Memory B cell (primary cell): ENCODE measurements at places on chromosomes 7 and 10.

DNA sequence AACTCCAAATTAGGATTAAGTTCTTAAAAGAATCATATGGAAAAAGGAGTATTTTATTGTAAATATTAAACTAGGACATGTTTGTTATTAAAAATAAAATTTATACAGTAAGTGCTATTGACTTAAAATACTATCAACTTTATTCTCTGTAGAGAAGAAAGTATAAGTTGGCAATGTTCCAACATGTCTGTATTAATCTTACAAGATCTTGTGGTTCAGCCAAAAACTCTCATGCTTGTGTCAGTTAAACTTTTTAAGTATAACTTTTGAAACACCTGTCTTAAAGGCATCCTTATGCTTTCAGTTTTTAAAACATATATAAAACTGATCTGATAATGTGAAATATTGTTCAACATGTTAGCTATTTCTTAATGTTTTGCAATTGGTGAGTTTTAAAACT lies 160.7 kb downstream of the ZEB1 start:
- no peak for DNase-seq

DNA sequence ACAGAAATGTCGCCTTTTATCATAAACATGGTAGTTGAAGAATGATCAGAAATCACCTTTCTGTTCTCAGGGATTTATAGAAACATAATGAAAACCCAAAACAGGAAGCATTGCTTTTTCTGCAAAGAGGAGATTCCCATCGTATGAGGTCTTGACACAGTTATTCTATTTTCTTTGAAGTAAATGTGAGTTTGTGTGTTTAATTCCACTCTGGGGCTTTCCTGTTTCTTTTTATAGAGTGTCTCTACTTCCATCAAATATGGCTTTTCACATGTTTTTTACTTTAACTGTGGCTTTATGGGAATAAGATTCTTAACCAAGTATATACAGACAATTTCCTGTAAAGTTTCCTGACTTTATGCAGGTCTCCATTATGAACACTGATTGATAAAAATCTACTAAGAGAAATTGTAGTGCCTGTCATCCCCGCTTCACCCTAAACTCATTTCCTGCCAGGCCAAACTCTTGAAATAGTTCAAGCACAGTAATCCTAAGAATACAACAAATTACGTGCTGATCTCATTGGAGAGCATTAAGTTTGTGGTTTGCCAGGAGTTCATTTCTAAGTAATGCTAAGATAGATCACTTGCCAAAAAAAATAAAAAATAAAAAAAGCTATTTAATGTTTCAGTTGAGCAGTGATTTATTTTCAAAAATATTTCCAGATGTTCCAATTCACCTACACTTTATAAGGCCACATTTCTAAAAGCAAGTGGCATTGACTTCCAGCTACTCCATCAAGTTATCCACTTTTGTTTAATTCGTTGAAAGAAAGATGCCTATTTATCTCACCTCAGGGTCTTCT lies 52.2 kb upstream of the SEC61G start:
- DNase-seq: no peak

GRCh38 chr7:106017657-106018056 lies 54.6 kb downstream of the CDHR3 start:
- DNase-seq: no peak

- DNase-seq: no peak
Observed at GRCh38 chr7:76060842-76061241, 12.9 kb downstream of the MDH2 start.

DNA sequence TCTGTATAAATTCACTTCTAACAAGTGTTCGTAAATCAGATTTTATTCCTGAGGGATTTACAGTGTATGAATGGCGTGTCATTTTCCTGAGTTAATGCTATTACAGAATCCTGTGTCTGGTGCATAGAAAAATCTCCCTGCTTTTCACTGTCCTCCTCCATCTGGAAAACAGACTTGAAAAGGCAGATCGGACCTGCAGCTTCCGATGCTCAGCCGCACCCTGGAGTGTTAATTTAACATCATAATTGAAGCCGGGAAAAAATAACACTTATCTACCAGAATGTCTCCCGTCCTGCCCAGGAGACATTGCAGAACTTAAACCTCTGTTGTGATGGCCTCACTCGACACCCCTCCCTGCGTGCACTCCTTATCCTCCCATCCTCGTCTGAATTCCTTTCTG lies 442.1 kb upstream of the FOXK1 start:
- DNase-seq: no peak

DNA sequence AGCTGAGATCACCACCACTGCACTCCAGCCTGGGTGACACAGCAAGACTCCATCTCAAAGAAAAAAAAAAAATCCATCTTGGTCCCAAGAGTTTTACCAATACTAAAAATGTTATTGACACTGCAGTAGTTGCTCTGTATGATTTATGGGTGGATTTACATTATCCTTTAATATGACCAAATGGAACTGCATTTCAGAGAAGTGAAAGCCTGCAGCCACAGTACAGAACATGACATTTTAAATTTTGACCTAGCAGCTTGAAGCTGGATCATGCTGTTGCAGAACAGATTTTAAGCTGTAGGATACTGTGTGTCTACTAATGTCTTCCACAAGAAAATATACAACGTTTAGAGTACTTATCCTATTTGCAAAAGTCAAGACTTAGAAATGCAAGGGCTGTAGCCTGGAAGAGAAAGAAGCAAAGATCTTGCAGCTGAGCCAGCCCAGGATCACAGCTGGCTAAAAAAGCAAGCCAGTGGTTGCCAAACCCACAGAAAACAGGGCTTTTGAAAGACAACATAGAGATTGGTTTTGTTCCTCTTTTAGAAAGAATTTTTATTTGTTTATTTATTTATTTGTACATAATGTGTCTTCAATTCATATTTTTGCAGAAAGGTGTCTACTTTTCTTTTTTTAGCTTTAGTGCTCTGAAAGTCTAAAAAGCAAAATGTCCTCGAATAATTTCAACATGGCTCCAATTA lies 55.2 kb upstream of the WNT16 start:
- DNase-seq: no peak

DNA sequence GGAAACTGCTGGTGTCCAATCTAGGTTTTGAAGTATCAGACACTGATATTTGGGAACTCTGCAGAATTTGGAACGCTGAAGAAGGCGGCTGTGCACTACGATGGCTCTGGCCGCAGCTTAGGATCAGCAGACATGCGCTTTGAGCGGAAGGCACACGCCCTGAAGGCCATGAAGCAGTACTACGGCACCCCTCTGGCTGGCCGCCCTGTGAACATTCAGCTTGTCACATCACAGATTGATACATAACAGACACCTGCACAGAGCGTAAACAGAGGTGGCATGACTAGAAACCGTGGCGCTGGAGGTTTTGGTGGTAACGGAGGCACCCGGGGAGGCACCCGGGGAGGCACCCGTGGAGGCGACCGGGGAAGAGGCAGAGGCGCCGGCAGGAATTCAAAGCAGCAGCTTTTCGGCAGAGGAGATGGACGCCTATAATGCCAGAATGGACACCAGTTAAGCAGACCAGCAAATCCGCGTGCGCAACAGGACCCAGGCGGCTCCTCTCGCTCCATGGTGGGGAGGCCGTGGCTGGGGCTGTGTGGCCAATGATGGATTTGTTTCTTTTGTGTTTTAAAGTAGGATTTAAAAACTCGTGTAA lies 22.2 kb upstream of the CCL24 start:
- no peak for DNase-seq

DNA sequence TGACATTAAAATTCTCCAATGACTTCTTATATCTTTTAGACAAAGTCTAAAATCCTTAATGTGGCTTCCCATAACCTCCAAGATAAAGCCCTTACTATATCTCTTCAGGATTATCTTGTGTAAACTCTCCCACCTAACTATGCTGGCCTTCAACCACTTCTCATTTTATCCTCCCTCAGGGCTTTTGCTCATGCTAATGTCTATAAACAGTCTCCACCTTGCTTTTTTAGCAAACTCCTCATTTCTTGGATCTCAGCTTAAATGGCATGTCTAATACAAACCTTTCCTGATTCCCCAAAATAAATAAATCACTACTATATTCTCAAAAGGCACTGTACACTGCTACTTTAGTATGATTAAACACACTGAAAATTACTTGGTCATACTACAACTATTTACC lies 181.2 kb downstream of the LRRN3 start:
- DNase-seq: no peak

DNA sequence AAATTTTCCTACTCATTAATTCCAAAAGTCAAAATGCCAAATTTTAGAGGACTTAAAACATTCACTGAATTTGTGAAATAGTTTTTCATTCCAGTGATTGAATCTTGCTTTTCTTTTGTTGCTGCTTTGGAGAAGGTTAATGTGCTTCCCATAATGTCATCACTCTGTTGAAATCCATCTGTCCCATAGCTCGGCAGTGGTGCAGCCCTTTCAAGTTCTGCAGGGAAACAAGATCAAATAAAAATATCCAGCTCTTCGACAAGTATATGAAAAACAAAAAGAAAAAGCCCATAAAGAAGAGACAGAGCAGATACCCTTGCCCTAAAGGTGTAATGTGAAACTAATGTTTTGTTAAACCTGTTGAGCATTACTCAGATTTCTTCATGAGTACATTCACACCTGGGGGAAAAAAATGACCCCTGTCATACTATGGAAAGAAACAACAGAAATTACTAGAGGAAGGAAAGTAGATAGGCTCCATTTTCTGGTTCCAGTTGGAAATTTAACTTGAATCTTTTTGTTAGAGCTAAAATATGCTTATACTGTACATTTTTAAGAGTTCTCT lies 35.1 kb downstream of the AGR3 start:
- DNase-seq: no peak

DNA sequence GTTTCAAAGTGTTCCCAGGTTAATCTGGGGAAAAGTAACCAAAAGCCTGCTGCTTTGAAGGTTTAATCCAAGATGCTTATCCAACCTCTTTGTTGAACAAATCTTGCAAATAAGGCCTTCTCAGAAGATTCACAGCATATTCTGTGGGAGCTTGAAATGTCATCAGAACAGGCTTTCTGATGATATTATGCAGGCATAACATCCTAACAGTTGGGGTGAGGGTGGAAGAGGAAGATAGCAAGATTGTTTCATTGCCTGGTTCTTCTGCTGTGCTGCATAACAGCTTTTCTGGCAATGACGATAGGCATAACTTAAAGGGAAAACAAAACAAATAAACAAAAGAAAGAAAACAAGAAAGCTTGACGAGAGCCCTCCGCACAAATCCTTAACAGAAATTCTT lies 217.4 kb downstream of the PHF14 start:
- no peak for DNase-seq

DNA sequence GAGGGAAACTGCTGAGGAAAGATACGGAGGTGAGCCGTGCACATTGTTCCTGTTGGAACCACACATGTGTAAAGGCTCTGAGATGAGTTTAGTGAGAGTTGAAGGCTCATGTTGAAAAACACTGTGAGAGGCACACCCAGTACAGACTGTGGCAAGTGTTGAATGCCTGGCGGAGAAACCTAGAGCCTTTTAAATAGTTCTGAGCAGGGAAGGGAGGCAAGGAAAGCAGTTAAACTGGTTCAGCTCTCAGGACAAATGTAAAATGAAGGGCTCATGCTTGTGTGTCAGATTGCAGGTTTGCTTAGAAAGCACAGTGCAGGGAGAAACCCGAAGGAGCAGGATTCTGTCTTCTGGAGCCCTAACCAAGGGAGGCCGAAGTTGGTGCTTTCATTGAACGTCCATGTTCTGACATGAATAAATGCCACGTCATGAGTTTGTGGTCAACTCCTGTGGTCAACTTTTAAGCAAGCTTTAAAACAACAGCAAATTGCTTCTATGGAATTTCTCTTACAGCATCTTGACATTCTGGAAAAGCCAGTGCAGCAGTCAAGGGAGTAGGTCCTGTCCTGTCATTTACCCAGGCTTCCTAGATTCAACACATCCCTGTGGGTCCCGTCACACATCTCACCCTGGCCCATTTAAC lies 650.9 kb upstream of the GALNT17 start:
- DNase-seq: no peak

DNA sequence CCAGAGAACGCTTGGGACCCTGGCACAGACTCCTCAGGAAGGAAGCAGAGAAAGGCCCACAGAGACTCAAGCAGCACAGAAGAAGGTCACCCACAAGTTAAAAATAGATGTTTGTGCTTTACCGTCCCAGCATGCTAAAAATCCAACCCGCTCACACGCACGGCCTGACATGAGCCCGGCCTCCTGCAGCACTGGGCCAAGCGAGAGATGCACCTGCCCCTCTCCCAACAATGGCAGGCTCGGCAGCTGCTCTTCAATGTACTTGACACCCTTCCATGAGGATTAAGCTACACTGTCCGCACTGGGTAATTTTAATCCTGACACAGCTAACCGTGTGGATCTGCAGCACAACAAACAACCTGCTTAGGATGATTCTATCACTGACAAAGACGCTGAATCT lies 9.3 kb downstream of the DIP2C start:
- no peak for DNase-seq

GRCh38 chr7:7675686-7676085 lies 35.1 kb downstream of the UMAD1 start:
- no peak for DNase-seq

DNA sequence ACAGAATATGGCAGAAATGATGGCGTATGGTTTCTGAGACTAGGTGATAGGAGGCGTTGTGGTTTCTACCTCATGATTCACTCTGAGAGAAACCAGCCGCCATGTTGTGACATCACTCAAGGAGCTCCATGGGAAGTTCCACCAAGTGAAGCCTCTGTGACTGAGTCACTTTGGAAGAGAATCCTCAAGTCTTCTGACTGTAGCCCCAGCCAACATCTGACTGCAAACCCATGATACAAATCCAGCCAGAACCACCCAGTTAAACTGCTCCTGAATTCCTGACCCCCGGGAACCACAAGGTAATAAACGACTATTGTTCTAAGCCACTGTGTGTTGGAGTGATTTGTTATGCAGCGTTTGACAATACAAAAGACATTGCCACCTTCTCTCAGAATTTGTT lies 91.1 kb upstream of the CARD11 start:
- no peak for DNase-seq

DNA sequence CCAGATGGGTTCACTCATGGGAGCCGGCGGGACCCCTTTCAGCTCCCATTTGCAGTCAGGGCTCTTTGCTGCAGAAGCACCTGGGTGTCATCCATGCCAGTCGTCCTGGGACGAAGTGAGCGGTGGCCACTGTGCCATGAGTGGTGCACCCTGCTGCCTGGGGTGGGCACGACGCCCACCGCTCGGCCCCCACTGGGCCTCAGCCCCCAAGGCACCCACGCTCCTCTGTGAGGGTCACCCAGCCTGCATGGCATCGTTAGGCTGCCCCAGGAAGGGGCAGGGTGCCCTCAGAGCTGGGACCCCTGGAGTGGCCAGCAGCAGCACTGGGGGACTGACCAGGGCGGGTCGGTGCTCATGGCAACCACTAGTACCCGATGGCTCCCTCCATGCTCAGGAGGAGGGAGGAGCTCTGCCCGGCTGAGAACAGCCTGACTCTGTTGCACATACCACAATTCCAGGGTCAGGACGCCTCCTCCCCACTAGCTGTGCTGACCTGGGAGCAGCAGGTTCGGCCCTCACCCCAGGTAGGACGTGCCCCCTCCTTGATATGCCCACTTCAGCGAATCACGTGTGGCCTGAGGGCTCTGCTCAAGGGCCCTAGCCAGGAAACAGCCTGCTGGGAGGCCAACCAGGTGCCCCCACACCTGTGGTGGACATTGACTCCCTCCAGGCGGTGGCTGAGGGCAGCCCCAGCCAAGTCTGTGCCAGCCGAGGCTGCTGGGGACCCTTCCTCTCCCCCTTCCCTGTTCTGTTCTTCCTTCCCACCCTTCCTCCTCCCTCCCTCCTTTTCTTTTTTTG lies 28.5 kb upstream of the CFAP46 start:
- DNase-seq: no peak
